Testis (tissue), 5 donors: ENCODE measurements at places on chromosomes 11 and 22.

DNA sequence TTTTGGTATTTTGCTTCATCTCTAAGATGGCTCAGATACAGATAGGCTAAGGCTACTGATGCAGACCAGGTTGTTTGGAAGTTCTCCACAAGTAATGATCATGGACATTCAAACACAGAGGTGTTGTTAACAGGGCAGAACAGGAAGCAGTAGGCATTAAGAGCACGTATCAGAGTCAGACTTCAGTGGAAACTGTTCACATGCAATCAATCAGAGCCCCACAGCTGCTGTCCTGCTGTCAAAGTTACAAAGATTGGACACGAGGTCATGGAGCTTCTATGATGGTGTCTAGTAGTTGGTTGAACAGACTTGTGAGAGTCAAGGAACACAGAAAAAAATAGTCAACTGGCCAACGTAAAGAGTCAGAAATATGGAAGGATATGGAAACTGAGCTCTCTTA lies 19.8 kb downstream of the OR10D3 start:
- DNase-seq = no peak

- DNase-seq = no peak
Measured at GRCh38 chr11:15837901-15838489, 518.4 kb downstream of the SOX6 start.

DNA sequence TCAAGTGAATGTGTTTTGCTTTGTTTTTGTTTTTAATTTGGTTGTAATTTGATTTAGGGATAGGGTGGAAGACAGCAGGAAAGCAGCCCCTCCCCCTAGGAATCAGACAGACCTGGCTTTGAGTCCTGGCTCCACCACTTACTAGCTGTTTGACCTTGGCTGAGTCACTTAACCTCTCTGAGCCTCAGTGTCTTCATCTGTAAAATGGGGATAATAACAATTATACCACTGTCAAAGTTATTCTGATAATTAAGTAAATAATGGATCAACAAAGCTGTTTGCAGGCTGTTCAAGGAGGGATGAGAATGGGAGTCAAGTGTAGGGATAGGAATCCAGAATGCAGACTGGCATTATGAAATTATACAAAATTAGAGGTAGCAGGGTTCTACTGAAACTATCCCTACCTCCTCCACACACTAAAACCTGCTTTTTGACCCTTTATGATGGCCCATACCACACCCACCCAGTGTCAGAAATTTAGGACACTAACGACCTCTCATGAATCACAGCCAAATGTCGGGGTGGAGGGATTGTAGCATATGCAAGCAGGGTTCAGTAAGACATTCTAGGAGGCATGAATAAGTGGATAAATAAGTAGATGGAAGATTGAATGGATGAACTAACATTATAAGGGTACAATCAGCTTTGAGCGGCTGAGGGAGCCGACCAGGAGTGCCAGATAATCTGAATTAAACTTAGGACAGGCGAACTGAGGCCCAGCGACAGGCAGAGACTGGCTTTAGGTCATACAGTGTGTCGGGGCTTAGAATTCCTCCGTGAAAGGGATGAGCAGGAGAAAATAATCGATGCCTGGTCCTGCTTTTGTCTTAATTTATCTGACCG lies 974 bp downstream of the ANAPC15 start:
- DNase-seq = no peak

DNA sequence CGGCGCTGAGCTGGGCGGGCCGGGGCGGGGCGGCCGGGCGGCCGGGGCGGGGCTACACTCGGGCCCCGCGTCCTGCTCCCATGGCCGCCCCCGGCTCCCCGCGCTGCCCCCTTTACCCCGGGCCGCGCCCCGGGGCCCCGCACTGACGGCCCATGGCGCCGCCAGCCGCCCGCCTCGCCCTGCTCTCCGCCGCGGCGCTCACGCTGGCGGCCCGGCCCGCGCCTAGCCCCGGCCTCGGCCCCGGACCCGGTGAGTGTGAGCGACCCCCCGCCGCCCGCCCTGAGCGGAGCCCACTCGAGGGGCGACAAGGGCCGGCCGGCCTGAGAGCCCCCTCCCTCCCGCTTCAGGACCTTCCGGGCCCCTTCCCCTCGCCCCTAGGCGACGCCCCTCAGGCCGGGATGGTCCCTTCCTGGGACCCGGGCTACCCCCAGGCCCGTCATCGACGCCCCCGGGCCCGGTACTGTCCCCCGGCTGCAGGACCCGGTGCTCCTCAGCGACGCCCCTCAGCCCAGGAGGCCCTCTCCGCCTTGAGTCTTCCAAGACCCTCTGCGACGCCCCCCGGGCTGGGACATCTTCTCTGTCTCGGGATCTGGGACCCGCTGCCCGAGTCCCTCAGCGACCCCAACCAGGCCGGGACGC lies at the start of gene KREMEN1:
Gene KREMEN1, plus strand, starts transcription at position 57 of the 639 bp plus-strand sequence. Its CDS starts 96 bp downstream, at position 153.
- no peak for DNase-seq

GRCh38 chr22:44585559-44586350 lies 87.7 kb upstream of the RTL6 start:
- no peak for DNase-seq

DNA sequence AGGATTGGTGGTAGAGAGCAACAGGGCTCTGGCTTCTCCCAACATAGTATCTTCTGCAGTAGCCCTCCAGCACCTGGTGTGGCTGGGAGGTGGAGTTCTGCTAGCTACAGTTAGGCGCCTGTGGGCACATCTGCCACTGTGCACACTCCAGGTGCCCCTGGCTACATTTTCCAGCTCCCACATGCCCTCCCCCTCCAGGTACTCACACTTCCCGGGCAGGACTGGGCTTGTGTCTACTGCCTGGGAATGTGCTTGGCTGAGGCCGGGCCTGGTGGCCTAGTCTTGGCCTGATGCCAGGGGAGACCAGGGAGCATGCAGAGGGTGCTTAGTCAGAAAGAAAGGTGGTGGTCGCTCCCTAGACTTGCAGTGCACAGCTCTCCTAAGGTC lies 15.8 kb downstream of the PHLDB1 start:
- no peak for DNase-seq
